Uterus (tissue), 4 donors: ENCODE measurements at places on chromosomes 16 and 17. TPM values are rescaled to one million over a fixed set of nuclear protein-coding genes. Genes with fewer than 3 reads are reported as not detected.

The KRTAP3-1 gene
- total RNA-seq, result not detected

DNA sequence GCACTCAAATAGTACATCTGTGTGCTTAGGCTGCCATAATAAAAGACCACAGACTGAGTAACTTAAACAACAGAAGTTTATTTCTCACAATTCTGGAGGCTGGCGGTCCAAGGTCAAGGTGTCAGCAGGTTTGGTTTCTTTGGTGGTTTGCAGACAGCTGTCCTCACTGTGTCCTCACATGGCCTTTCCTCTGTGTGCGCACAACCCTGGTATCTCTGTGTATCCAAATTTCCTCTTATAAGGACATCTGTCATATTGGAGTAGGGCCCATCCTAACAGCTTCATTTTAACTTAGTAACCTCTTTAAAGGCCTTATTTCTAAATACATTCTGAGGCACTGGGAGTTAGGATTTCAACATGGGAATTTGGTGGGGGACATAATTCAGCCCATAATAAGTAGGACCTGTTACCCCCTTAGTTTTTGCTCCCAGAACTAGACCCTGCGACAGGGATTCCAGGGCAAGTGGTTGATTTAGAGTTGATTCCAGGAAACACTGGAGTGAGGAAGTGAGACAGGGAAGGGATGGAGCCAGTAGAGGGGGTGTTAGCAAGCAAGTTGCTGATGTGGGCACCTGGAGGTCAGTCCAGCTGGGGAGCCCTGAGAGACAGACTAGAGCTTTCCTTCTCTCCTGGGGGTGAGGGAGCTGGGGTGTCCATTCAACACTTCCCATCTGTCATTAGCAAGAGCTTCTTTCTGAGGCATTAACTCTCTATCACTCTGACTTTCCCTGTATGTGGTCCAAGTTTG is 10.9 kb upstream of the ALKBH5 start:
- no peak for DNase-seq

DNA sequence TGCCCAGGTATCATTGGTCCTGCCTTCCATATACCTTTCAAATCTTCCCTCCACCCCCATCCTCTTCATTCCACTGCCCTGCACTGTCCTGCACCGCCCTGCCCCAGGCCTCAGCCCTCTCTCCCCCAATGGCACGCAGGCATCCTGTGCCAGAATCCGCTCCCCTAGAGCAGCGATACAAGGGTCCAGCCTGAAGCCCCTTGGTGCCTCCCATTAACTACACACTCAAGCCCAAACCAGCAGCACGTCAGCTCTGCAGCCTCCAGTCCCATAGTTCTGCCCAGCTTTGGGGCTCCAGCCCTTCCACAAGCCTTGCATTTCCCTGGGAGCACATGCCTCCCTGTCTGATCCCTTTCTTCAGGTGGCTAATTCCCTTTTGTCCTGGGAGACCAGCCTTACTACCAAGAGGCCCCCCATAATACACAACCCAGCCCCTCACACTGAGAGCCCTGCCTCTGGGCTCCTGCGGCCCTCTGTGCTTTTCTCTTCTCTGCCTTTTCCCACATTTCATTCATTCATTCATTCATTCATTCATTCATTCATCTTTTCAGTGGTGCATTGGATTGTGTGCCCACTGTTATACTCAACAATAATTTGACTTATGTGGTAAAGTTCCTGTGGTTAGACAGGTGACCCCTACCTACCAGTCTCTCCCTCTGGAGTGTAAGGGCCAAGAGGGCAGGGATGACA is 26.8 kb upstream of the DLX3 start:
- DNase-seq, result no peak

DNA sequence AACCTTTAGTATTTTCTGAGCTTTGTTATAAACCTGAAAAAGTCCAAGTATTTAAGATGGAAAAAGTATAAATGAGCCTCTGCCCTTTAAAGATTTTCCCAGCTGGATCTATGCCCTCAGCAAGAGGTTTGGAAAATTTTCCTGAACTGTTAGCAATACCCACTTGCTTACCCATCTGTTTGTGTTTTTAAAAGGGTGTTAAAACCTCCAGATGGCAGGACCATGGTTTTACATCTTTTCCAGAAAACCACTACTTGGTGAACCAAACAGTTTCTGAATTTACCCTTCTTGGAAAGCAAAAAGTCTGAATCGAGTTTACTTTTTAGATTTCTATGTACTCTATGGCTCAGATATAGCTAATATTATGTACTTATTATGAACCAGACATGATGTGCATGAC is 719 bp downstream of the PMFBP1 start:
- DNase-seq, result no peak

- DNase-seq, result no peak
Observed at GRCh38 chr17:81815646-81815986, 11.7 kb downstream of the GCGR start.
